Epithelial cell of proximal tubule (primary cell): ENCODE measurements at places on chromosomes 12 and 14.

GRCh38 chr12:73815072-73815645 lies 722.5 kb upstream of the ATXN7L3B start:
- no peak for DNase-seq

- DNase-seq: no peak
Measured at GRCh38 chr12:116692605-116693004, 45.3 kb downstream of the SPRING1 start.

- DNase-seq: no peak
Measured at GRCh38 chr12:89490922-89491321, 33.7 kb downstream of the GALNT4 start.

- no peak for DNase-seq
Measured at GRCh38 chr12:607541-608001, 55.7 kb downstream of the NINJ2 start.

DNA sequence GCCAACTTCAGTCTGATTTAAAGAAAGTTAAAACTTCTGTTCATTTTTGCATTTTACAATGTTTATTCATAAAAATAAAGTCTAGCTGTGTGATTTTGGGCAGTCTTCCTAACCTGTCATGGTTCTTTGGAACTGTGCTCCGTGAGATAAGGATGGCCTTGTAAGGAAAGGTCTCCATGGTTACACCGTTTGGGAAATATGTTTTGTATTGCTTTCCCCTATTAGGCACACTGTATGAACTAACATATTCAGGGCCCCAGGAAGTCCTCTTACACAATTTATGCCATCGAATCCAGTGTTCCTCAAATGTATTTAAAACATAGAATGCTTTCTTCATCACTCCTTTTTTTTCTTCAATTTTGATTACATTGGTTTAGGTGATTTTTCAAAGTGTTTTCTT lies 54.5 kb downstream of the APAF1 start:
- DNase-seq: no peak

GRCh38 chr12:63845726-63846125 lies 1.2 kb downstream of the SRGAP1 start:
- DNase-seq: no peak

GRCh38 chr14:55084401-55085059 lies 33.1 kb downstream of the MAPK1IP1L start:
- DNase-seq: no peak

DNA sequence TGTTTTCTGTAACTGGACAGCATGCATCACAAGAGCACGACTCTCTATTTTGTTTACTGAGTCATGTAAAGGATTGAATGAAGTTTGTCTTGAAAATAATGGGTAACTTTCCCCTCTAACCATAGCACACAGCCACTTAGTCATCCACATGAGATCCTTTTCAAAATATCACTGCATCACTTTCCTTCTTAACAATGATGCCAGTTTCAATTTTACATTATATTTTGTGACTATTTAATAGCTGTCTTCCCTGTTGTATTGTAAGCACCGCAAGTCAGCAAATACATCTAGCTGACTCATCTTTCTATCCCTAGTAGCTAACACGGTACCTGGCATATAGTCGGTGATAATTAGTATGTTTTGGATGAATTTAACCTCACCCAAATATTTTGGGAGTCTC lies 83.3 kb upstream of the PPM1H start:
- peak; percentile 12 for DNase-seq

GRCh38 chr12:75481013-75481705 lies 604 bp downstream of the GLIPR1 start:
- no peak for DNase-seq

- DNase-seq: no peak
Measured at GRCh38 chr12:124030510-124030909, 57.5 kb downstream of the ZNF664 start.
